EL (cell line): ENCODE measurements at places on chromosomes 7 and 10.

DNA sequence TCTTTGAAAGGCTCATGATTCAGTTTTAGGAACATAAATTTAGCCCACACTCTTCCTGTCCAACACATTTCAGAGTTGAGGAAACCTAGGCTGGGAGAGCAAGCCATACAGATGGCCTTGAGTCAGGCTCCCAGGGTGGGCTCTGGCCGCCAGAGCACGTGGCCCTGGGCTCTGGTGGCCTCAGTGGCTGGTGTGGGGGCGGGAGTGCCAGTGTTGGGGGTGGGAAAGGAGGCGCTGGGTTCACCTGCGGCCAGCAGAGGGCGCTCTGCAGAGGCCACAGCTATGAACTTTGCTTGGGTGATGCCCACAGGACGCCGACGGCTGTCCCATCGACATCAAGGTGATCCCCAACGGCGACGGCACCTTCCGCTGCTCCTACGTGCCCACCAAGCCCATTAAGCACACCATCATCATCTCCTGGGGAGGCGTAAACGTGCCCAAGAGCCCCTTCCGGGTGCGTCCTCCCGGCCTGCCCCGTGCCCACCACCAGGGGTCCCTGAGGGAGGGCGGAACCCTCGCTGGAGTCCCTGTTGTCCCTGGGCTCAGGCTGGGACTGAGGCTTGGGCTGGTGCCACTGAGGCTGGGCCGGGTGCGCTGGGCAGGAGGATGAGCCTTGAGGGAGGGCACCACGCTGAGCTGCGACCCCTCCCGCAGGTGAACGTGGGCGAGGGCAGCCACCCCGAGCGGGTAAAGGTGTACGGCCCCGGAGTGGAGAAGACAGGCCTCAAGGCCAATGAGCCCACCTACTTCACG lies 11.9 kb downstream of the FLNC start:
- peak; percentile 45 for DNase-seq

DNA sequence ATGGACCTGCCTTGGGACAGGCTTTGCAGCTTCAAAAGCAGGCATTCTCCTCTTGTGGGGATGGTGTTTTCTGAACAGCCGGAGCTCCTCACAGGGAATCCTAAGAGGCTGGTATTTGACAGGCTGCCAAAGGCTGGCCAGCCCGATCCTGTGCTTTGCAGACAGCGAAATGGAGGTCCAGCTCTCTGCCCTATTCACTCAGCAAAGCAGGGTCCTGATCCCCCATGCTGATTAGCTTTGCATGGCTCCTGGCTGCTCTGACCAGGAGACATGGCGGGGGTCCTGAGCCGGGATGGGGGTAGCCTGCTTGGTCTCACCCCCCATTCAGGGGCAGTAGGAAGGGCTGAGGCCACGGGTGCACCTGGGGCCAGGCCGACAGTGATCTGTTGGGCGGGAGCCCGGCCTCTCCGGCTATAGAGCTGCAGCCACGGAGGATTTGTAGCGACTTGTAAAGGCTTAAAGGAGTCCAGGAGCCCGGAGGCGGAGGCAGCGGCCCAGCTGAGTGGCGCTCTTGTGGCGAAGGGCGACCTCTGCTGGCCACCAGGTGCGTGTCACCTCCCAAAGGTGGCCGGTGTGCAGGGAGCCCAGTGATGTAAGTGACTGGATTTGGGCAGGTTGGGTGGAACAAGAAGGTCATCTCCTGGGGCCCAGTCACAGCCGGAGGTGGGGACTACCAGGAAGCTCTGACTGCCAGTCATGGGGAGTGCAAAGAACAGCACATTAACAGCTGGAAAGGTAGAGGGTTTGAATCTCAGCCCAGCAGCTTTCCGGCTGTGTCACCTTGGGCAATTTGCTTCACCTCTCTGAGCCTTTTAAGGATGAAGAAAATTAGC lies 126.5 kb downstream of the ZMIZ1 start:
- peak; percentile 77 for DNase-seq

DNA sequence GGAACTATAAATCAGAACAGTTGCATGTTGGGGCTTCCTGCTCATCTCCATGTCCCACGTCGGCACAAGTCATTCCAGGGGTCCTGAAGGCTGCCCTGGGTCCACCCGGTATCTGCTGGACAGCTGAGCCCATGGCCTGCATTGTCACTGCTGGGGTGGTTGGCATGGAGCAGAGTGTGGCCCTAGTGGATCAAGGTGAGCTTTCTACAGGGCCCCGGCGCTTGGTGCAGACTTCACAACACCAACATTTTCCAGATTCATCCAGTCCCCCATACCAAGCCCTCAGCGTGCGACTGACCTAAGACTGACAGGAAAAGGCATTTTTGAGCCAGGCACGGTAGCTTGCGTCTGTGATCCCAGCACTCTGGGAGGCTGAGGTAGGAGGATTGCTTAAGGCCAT lies 175.5 kb upstream of the LYZL2 start:
- no peak for DNase-seq

DNA sequence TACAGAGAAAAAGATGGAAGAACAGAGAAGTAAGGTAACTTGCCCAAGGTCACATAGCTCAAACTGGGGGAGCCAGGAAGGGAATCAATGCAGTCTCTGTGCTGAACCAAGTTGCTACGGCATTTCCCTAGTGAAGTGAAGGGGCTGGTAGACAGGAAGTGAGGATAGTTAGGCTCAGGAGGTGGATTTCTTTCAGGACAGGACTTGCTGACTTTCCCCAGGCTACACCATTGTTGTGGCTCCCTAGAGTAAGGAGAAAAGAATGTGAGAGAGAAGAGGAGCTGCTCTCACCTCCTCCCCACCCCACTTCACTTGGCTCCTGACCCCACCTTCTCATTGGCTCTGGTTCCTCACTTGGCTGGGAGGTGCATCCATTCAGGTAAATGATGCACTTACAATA lies 316.9 kb downstream of the INHBA start:
- DNase-seq, result peak; percentile 15

DNA sequence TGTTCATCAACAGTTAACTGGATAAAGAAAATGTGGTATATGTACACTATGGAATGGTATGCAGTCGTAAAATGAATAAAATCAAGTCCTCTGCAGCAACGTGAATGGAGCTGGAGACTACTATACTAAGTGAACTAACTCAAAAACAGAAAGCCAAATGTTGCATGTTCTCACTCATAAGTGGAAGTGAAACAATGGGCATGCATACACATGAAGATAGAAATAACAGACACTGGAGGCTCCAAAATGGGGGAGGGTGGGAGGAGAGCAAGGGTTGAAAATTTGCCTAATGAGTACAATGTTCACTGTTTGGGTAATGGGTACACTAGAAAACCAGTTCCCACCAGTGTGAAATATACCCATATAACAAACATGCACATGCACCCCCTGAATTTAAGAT lies 179.5 kb downstream of the ZWINT start:
- no peak for DNase-seq

DNA sequence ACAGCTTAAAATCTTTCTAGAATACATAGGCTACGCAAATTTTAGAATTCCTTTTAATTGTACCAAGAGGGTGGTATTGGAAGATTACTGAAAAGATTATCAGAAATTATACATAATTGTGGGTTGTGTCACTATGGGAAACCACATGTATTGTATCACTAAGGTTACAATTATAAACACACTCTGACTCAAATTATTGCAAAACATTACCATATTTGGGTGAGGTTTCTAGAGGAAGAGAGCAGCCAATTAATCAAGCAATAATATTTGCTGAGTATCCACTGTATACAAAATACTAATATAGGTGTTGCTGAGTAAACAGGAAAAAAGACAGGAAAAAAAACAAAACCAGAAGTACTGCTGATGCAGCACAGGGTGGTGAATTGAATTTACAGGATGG lies 3.1 kb upstream of the CAPZA2 start:
- DNase-seq, result peak; percentile 71

- DNase-seq, result no peak
Observed at GRCh38 chr7:109407756-109408155, 838.1 kb downstream of the DNAJB9 start.

DNA sequence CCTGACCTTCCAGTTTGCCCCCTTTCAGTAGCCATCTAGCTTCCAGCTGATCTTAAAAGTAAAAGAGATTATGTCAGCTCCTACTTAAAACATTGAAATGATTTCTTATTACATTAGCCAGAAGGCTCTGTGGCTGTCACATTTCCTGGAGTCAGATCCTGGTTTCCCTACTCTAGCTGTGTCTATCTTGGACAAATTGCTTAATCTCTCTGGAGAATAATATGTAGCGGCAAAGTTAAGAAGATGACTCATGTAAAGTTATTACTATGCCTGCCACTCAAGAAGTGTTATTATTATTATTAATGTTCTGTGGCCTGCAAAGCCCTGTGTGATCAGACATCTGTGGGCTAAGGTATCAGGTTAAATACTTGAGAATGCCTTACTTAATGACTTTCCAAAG lies 107.2 kb downstream of the RUNDC3B start:
- DNase-seq, result peak; percentile 1

DNA sequence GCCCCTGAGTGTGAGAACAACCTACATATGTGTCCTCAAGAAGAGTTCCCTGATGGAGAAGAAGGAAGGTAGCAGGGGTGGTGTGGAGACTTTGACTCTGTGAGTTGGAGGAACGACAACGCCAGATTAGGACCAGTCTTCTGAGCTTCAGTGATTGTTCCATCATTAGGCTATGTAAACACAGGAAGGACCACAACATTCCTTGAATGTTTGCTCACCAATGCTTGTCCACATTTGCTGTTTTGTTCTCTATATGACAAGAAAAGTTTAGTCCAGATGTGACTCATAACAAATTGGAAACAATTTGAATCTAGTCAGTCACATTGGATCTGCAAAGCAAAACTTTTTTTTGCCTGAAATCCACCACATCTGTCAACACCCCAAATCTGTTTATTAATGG lies 62.7 kb downstream of the ENTPD1 start:
- peak; percentile 78 for DNase-seq

- no peak for DNase-seq
Observed at GRCh38 chr10:131248376-131249165, 63.0 kb downstream of the TCERG1L start.

DNA sequence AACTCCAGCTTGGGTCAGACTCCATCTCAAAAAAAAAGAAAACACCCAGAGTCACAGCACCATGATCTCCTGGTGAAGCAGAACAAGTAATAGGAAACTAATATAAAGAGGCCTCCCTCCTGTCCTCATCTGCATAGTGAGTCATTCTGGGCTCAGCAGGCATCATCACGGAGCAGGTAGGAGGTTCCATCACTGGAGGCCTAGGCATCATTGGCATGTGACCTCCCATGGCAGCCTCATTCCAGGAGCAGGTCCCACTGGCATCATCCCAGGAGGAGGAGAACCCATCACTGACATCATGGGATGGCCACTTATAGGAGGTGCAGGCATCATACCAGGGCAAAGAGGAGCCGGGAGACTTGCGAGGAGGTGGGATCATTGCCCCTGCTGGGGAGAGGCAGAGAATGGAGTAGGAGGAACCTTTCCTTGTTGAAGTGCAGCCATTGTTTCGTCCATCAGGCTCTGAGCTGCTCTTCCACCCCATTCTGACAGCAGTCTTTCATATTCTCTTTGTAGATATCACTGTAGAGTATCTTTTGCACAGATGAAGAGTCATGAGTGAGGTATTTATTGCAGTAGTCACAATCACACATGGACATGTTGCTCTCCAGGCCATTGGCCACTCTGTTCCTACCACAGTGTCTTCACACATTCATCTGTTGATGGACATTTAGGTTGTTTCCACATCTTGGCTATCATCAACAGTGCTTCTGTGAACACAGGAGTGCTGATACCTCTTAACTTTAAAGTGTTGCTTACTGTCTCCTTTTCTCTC lies 73.8 kb downstream of the OSBPL3 start:
- DNase-seq, result peak; percentile 81

- no peak for DNase-seq
Observed at GRCh38 chr7:12907774-12908173, 220.3 kb downstream of the ARL4A start.

- no peak for DNase-seq
Observed at GRCh38 chr10:1159131-1160061, 103.2 kb downstream of the WDR37 start.

GRCh38 chr10:97704341-97704740 lies 9.2 kb upstream of the MARVELD1 start:
- DNase-seq, result no peak

- no peak for DNase-seq
Observed at GRCh38 chr7:81870608-81871007, 100.8 kb upstream of the HGF start.

DNA sequence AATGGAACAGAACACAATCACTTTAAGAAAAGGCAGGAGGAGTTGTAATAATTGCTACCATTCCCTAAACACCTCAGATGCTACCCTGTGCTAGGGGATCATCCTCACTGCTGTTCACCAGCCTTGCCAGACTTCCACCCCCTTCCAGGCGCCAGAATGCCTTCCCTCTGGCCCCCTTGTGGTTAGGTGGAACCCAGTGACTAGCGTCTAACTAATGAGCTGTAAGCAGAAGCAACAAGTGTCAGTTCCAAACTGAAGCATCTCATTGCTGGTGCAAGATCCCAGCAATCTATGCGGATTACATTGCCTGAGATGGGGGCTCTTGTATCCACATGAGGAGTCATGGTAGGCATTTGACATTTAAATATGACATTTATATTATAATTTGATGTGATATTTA lies 86.6 kb downstream of the FRMD4A start:
- peak; percentile 36 for DNase-seq

DNA sequence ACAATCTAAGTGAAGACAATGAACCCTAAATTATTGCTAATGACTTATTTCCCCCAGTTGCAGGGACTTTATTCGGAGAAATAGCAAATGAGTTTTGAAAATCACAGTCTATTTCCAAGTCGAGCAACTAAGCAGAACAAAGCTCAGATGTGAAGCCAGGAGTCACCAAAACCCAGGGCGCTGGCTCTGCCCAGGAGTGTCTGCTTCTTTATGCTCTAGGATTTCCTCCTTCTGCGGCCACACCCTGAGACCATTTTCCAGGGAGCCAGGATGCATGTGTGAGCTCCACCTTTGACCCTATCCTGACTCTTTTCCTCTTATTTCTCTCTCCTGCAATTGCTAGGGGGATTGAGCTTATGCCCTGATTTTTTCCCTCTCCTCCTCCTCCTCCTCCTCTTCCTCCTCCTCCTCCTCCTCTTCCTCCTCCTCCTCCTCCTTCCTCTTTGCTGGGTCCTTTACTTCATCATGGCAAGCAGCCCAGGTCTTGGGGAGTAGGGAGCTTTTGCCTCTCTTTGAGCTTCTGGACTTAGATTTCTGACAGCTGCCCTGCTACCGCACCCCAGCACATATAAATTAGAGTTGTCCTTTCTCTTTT lies 234.4 kb downstream of the ARL4A start:
- DNase-seq, result no peak

DNA sequence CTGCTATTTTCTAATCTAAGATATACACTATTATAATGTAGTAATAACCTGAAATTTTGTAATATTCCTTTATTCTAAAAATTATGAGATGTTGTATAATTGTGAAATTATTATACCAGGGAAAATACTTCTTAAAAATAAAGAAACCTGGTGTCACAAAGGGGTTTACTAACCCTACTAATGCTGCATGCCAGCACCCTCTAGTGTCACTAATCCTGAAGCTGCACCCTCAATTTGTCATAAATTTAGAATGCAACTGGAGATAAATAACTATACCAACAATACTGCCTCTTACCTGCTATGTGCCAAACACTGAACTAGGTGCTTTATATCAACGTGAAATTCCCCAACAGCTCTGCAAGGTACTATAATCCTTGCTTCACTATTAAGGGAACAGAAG lies 30.8 kb downstream of the TM9SF3 start:
- peak; percentile 14 for DNase-seq

- no peak for DNase-seq
Observed at GRCh38 chr7:49483142-49483541, 290.3 kb upstream of the VWC2 start.

- DNase-seq, result peak; percentile 78
Observed at GRCh38 chr7:25851332-25852210, 300.4 kb upstream of the NFE2L3 start.

- peak; percentile 55 for DNase-seq
Observed at GRCh38 chr10:97612386-97612785, 20.9 kb downstream of the MORN4 start.
